ENCODE measurements at places on chromosomes 4 and X.

DNA sequence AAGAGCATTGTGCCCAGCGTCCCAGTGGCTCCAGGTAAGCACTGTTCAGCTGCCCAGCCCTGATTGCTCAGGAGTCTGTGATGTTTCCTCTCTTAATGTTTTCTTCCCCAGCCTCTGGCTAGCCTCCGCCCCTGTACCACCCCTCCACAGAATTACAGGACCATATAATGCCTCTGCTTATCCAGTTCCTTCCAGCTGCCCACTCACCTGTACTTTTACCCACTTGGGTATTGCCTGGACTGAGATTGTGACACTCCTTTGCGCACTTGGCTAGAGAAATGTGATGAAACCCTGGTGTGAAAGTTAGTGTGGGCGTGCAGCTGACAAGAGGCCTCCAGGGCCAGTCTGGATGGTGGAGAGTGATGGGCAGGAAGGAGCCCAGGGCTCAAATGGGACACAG lies at the start of gene AWAT2:
TSS of gene AWAT2 (minus strand) at position 14 of the 400 bp plus-strand sequence. CDS start at position 8, 6 bp downstream.
- DNase-seq = no peak

GRCh38 chrX:136588036-136588435 lies 56.0 kb downstream of the VGLL1 start:
- no peak for DNase-seq

- DNase-seq = no peak
Observed at GRCh38 chr4:55172694-55173287, 47.4 kb upstream of the KDR start.

DNA sequence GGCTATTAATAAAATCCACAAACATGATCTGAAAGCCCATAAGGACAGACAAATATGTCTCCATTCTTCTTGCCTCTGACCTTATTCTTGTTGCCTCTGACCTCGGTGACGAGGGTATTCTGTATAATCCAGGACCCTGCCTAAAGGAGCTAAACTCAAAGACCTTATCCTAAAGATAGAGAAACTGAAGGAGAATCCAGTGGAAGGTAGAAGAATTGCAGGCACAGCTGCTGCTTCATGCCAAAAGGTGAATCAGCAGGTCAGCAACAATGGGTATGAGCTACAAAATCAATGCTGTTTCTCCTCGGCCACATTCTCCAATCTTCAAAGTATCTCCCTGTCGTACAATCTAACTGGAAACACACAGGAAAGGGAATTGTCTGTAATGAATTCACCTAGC lies 71.4 kb downstream of the INTS6L start:
- no peak for DNase-seq

DNA sequence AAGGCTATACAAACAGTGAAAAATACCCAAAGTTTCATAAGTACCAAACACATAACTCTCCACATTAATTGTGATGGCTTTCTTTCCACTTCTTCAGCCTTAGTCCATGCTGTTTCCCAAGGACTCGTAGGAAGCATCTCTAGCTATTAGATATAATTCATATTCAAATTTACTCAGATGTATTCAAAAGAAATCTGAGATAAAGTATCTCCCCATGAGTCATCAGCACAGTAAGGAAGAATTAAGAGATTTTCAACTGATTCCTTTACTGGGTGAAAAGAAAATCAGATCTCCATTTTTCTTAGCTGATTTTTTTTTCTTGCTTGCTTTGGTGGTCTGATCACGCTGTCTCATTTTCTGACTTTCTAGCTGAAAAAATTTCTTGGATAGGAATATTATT lies 71.7 kb downstream of the MID1 start:
- no peak for DNase-seq

DNA sequence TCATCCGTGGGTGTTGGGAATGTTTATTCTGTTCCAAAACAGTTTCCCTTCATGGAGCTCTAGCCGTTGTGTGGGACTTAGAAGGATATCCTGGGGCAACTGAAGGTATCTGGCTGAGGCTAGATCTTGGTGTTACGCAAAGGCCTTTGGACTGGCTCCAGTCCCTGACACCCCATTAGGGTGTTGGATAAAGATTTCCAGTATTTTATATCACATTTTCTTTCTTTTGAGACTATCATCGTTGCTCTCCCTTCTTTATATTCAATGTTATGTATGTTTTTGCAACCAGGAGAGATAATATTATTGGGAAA lies 103.0 kb downstream of the TECRL start:
- DNase-seq = no peak

- DNase-seq = no peak
Observed at GRCh38 chrX:46994096-46994495, 81.9 kb downstream of the JADE3 start.

DNA sequence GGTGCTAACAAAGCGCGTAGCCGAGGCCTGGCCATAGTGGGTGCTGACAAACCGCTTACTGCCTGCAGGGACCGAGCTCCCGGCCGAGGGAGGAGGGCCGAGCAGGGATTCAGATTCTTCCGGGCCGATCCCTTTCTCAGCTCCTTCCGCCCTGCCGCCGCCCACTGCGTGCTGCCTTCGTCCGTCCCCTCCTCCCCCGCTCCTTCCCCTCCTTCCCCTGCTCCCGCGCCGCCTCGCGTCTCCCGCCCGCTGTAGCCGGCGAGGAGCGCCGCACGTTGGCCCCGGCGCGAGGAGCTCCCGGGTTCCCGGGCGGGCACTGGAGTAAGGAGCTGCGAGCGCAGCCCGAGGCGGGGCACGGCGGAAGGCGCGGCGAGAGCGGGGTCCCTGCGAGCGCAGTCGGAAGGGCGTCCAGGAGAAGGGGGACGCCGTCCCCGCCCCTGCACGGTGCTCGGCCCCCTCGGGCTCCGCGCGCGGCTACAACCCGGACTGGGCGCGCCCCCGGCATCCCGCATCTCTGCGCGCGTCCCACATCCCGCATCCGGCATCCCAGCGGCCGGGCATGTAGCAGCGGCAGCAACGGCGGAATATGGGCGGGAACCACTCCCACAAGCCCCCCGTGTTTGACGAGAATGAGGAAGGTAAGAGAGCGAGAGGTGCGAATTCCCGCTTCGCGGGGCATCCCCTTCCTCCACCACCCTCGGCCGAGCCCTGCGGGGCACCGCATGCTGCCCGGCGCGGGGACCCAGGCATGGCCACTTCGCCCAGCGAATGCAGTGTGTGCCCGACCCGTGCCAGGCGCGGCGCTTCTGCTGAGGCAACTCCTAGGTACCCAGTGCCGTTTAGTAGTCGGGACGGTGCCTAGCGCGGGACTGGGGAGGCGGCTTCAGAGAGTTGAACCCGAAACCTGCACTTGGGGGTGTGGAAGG lies at the start of gene STK32B:
TSS of gene STK32B (plus strand) at position 203 of the 926 bp plus-strand sequence.
- DNase-seq = peak; percentile 11

GRCh38 chrX:150761176-150761818 lies 68.1 kb downstream of the MTMR1 start:
- no peak for DNase-seq

GRCh38 chr4:41169256-41169800 lies 45.0 kb downstream of the APBB2 start:
- DNase-seq = peak; percentile 28

DNA sequence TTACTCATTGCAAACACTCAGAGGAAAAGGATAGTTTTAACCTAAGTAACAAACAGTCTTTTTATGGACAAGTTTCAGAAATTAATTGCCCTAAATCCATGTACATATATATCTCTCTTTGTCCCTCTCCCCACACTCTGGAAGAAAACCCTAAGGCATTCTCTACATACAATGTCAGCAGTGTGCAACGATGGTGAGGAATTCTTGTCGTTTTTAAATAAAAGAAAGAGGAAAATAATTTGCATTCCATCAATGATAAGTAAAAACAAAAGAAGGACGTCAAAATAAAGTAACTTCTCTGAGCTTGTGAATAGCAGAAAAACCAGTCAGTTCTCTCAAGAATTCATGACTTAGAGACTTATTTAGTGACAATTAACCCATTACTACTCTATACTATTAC lies 550.5 kb upstream of the DIPK2B start:
- no peak for DNase-seq

GRCh38 chr4:79652232-79652631 lies 244.2 kb upstream of the GK2 start:
- no peak for DNase-seq

DNA sequence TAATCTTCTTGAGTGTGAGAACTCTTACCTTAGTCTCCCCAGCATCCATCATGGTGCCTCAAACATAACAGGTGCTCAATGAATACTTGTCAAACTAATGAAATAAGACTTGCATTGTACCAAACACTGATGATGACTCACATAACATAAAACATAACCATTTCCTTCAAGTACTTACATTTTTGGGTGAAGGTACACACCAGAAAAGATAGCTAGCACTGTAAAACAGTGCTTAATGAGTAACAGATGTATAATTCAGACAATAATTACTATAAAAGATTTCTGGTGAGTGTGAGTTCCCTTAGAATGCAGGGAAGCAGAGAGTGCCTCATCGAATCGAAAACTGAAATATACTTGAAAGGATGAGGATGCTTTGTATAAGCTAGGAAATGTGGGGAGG lies 70.1 kb upstream of the HCCS start:
- DNase-seq = no peak

DNA sequence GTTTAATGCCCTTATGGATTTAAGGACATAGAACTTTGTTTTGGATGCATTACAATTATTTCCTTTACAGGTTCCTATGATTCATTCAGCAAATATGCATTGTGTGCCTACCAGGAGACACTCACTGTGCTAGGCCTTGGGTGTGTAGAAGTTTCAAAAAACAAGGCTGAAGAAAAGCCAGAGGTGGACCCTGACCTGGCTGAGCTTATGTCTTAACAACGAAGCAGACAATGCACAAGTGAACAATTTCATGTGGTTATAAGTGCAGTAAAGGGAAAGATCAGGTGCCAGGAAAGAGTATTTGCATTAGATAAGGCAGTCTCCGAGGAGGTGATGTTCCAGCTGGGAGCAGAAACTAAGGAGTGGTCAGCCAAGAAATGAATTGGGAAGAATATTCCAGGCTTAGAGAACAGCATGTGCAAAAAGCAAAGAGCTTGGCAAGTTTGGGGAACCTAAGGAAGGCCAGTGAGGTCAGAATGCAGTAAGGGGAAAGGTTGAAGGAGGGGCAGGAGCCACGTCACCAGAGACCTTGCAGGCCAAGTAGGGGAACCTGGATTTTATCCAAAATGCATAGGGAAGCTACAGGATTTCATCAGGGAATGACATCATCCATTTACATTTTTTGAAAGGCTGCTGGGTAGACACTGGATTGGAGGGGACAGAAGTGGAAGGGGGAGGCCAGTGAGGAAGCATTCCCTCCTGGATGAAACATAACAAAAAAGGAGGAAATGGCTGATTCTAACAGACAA lies 193.6 kb downstream of the SOWAHB start:
- peak; percentile 83 for DNase-seq

DNA sequence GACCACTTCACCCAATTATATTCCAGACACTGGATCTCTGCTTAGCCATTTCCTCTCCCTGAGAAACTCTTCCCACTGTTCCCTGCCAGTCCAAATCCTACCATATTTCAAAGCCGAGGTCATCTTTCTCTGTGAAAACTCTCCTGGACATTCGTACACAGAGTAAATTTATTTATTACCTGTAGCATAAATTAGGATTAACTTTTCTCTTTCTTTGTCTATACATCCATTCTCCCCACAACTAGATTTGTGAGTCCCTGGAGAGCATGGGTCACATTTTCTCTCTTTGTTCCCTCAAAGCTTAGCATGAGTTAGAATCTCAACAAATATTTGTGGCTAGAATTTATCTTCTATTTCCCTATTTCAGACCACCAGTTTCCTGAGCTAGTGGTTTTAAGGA lies 27.8 kb upstream of the SMIM10 start:
- DNase-seq = no peak

DNA sequence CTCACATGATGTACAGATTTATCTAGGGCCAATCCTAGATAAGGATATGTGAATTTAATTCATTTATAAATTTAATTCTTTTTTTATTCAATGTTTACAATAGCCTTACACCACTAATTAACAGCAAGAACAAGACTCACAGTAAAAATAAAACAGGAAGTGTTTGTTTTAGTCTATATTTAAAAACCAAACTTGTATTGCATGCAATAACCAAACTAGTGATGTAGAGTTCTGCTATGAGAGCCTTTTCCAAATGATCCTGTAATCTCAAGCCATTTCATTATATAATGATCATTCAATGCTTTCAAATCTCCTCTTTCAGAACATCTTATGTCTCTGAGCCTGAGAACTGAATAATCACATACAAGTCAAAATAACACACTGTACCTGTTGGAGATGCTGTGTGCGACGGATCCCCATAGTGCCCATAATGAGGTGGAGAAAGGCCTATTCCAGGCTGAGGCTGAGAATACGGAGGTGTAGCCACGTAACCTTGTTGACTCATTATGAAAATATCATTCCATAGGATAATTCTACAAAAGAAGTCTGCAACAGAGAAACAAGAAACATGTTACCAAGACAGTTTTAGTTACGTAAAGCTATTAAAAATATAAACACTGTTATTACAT lies 2.6 kb downstream of the SEC24D start:
- no peak for DNase-seq

- no peak for DNase-seq
Observed at GRCh38 chr4:152534541-152535359, 1.1 kb downstream of the FBXW7 start.

- no peak for DNase-seq
Observed at GRCh38 chrX:129998021-129998420, 15.6 kb downstream of the BCORL1 start.

- DNase-seq = no peak
Observed at GRCh38 chr4:157128395-157128794, 52.4 kb downstream of the GLRB start.

DNA sequence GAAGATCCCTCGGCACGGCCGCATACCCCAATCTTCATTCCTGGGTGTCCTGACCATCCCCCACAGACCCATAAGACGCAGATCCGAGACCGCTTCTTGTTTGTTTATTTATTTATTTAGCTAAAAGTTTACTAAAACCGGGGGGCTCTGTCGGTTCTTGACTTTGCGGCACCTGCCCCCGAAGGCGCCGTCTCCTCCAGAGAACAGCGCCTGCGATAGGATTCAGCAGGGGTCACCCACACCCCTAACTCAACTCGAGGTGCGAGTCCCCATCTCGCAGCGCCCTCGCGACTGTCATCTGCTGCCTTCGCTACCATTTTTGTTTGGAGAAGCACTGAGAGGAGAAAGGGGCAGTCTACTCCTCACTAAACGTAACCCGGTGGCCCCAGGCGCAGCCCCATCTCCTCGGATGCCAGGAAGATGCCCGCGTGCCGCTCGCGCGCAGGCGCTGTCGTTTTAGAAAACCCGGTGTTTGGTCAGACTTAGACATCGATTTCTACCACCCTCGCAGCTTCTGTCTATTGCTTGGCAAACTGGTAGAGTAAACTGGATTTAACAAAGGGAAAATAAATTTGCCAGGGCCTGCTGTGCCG lies 18.9 kb upstream of the GPR101 start:
- DNase-seq = no peak

DNA sequence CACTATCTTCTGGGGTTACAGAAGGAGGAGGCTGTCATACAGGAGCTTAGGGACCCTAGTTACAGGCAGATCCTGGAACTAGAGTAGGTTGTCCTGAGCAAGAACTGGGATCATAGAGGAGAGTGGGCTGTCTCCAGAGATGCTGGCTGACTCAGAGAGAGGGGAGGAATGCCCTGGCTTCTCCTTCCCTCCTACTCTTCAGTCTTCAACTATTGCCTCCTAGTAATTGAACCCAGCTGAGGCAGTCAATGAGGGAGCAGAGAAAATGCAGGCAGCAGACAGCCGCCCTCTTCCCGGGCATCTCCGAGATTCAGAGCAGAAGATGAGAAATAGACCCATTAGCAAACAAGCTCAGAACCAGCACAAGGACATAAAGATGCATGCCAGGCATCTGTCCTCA lies 118.3 kb upstream of the PDE5A start:
- no peak for DNase-seq

- no peak for DNase-seq
Observed at GRCh38 chr4:155228713-155229112, 20.3 kb downstream of the NPY2R start.

Data from NCI-H2029 (cell line).